ENCODE measurements at places on chromosomes 13 and 19.

DNA sequence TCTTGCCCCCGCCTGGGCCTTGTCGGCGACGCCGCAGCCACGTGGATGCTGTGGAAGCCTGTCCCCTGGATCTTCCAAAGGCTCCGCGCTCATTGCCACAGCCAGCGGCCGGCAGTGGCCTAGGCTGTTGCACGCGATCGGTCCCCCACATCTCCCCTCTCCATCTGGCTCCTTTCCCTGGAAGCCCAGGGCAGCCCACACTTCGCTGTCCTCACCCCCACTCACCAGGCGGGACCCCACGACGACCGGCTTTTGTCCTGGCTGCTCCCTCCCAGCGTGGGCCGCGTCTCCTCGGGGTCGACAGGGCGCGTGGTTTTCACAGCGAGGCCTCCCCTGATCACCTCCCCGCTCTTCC lies 605 bp upstream of the TEX30 start:
- no peak for DNase-seq

DNA sequence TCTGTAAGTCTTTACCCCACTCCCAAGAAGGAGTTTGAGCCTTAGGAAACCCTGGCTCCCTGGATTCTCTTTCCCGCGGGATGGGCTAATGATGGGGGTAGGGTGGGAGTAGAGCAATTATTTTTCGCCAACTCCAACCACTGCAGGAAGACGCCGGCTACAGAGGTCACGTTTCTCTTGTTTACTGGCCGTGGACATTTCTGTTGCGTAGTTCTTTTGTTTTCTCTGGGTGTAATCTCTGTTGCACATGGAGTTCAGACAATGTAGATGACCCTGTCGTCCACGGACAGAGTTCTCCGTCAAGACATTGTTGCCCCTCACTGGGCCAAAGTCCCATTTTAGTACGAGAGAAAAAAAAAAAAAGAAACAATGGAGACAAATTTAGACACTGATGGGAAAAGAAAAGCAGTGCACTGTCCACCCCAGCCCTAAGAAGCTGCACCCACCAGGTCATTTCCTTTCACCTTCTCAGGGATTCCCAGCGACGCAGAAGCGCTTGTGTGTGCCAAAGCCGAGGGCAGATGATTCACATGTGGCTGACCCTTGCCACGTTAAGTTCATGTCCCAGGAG lies 133.9 kb upstream of the ARGLU1 start:
- no peak for DNase-seq

DNA sequence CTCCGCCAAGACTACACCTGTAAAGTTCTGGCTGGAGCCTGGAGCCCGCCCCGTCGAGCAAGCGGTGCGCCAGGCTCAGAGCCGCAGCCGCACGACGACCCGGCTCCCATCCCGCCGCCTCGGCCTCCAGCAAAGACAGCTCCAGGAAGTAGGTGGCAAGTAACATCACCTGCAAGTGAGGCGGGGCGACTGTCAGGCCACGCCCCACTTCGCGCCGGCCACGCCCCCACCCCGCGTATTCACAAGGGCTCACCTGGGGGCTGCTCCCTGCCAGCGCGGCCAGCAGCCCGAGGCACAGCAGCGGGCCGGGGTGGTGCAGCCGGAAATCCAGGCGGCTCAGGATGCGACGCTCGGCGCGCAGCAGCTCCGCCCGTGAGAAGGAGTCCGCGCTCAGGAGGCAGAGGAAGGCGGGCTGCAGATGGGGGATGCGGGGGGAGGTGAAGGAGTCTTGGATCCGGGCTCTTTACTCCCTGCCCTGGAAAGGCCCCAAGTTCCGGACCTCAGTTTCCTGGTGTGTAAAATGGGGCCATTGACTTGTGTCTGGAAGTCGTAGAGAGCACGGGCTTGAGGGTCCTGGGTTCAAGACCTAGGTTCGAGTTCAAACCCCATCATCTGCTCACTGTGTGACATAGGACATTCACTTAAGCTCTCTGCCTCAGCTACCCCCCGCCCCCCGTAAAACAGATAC lies 3.2 kb downstream of the CCNP start:
- DNase-seq = no peak

DNA sequence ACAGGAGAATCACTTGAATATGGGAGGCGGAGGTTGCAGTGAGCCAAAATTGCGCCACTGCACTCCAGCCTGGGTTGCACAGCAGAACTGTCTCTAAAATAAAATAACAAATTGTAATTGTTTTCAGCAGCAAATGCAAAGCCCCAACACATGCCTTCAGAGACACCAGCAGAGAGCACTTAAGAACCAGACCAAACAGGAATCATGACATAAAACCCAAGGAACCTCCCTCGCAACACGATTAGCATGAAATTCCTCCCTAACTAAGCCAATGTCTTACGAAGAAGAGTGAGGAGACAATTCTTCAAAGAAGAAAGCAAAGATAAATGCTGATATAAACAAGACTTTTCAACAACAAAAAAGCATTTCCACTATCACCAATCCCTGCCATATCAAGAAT lies 40.1 kb downstream of the PSPC1 start:
- no peak for DNase-seq

- no peak for DNase-seq
Observed at GRCh38 chr13:108322206-108322824, 52.8 kb downstream of the TNFSF13B start.

GRCh38 chr13:73055813-73056564 lies 2.8 kb upstream of the KLF5 start:
- DNase-seq = no peak

DNA sequence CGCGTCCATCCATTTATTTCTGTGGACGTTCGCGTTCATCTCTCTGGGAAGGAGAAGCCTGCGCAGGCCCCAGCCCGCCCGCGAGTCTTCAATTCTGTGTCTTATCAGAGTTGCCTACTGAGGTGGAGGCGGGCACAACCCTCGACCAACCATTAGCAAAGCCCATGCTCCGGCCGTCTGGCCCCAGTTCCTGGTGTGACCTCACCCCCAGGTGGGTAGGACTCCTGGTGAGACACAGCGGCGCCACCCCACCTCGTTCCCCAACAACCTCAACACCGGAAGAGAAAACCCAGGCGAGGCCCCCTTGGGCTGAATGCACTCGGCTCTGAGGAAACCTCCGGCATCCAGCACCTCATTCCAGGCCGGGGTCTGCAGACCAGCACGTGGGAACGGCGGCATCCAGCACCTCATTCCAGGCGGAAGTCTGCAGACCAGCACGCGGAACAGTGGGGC lies 14.7 kb downstream of the ZNF787 start:
- DNase-seq = no peak

GRCh38 chr13:42656161-42656560 lies 82.2 kb downstream of the TNFSF11 start:
- no peak for DNase-seq

- DNase-seq = no peak
Observed at GRCh38 chr13:99426426-99426825, 74.8 kb upstream of the TM9SF2 start.

DNA sequence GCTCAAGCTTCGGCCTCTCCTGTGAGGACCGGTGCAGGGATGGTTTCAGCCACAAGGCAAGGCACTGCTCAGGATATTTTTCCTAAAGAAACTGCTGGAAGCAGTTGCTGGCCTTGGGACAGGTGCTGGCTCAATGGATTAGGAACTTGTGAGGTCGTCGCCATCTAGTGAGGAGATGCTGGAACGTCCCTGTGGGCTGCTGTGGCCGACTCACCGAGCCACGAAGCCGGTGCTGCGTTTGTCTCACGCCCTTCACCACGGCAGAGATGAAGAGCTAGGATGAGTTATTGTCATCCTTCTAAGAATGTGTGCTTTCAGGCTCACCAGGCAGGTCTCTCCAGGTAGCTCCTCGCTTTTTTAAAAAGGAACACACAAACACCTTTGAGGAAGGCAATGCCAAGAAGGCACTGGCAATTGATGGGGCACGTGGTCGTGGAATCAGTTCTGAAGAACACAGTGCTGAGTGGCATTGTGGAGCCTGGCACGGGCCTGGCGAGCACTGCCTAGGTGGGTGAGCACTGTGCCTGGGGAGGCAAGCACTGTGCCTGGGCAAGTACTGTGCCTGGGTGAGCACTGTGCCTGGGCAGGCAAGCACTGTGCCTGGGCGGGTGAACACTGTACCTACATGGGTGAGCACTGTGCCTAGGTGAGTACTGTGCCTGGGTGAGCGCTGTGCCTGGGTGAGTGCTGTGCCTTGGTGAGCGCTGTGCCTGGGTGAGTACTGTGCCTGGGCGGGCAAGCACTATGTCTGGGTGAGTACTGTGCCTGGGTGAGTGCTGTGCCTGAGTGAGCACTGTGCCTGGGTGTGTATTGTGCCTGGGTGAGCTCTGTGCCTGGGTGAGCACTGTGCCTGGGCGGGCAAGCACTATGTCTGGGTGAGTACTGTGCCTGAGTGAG lies 140.4 kb downstream of the TEX29 start:
- DNase-seq = no peak

DNA sequence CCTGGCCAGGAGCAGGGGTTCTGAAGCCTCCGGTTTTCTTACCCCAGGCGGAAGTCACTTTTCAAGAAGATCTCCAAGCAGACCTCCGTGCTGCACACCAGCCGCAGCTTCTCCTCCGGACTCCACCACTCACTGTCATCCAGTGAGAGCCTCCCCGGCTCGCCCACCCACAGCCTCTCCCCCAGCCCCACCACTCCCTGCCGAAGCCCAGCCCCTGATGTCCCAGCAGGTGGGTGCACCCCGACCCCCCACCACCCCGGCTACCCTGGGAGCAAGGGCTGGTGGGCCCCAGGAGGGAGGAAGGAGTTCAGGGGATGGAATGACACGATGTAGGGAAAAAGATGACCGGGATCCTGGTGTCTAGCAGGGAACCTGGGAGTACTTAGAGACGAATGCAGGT lies 5.6 kb upstream of the PIK3R2 start:
- no peak for DNase-seq

GRCh38 chr13:44768239-44768638 lies 192.1 kb upstream of the TSC22D1 start:
- peak; percentile 2 for DNase-seq

GRCh38 chr19:10552510-10553053 lies 8.9 kb downstream of the ATG4D start:
- no peak for DNase-seq

DNA sequence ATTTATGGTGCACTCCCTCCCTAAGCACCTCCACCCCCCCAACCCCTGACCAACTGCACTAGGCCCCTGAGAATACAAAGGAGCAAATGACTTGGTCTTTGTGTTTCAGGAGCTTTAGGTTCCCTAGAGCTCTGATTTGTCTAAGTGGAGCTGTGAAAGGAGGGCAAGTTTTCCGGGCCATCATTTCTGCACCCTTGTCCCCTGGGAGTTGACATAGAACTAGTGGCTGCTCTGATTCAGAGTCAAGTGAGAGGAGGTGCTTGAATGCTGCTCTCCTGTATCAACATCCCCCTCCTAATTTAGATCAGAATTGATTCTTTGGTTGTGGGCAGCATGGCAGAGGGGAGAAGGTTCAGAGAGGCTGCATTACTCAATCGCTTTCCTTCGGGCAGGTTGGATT lies 391.6 kb downstream of the KCNRG start:
- DNase-seq = no peak

DNA sequence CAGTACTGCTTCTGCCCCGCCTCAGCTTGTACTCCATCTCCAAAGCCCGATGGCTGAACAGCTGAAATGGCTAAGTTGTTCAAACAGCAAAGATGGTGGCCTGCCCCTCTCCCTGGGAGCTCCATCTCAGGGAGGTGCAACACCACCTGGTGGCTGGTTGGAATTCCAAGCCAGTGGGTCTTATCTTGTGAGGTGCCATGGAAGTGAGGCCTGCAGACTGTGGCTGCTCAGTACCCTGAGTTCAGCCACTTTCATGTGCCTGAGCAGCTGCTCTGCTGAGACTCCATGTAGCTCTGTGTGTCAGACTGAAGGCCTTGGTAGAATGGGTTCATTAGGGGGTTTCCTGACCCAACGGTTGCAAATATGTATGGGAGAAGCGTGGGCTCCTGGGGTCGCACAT lies 67.3 kb upstream of the SPRY2 start:
- no peak for DNase-seq

DNA sequence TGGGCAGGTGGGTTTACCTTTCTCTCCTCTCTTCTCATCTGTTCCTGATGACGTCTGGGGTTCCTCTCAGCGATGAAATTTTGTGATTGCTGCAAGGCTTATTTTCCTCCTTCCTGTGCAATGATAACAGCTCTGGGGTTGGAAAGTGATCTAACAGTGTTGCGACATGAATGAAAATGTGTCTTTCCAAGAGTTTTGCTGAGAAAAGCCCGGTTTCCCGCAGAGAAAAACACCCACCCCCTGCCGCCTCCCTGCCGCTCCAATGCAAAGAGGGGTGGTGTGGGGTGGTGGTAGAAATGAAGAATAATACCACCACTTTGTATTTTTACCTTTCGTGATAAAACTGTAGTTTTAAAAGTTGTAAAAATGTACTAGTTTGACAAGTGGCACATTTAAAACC lies 232.0 kb downstream of the OLFM4 start:
- no peak for DNase-seq

DNA sequence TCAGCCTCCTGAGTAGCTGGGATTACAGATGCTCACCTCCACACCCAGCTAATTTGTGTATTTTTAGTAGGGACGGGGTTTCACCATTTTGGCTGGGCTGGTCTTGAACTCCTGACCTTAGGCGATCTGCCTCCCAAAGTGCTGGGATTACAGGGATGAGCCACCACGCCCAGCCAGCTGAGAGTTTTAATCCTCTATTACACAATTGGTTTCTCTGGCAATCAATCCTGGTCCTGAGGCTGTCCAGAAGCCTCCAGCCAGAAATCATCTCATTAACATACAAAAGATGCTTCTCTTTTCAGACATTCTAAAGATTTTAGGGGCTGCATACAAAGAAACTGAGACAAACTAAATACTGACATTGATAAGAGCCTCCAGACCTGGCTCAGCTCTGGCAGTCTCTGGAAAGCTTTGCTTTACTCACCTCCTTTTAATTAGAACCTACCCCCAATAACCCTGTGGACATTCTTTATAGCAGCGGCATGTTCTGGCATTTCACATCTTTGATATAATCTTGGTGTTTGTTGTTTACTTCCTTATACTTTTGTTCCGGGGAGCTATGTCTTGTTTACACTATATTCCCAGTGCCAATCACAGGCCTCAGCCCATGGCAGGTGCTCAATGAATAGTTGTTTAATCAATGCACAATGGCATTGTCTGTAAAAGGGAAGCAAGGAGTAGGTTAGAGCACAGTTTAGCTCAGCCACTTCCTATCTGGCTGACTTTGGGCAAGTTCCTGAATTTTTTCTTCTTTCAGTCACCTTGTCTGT lies 4.1 kb upstream of the ZNF724 start:
- no peak for DNase-seq

- peak; percentile 77 for DNase-seq
Observed at GRCh38 chr19:42244347-42245220, 2.2 kb upstream of the GSK3A start.

DNA sequence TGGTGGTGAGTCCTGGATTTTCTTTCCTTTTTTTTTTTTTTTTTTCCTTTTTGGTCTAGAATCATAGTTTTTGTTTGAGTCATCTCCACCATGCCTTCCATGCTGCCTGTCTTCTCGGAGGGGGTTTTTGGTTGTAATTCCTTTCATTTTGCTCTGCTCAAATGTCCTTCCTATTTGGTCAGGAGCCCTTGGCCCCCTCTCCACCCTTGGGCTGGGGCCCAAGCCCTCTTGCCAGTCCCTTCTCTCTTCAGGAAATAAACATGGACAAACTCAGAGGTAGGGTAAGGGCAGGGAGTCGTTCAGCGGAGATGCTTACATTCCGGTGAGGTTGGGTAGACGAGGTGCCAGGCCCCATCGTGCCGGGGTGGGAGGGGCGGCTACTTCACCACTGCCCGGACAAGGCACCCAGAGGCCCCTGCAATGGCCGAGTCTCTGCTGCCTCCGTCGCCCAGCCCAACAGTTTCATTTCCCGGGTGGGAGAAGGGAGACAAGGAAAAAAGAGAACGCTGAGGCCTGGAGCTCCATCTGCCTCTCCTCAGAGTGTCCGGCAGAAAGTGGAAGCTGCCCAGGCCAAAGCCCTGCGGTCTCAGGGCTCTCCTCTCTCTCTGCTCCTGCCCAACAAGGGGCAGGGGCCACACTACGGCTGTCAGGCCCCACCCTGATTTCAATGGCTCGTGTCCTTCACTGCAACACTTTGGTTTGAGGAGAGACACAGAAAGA lies 12.7 kb downstream of the ZNF574 start:
- DNase-seq = no peak
